ENCODE measurements at places on chromosomes 2 and 18.

DNA sequence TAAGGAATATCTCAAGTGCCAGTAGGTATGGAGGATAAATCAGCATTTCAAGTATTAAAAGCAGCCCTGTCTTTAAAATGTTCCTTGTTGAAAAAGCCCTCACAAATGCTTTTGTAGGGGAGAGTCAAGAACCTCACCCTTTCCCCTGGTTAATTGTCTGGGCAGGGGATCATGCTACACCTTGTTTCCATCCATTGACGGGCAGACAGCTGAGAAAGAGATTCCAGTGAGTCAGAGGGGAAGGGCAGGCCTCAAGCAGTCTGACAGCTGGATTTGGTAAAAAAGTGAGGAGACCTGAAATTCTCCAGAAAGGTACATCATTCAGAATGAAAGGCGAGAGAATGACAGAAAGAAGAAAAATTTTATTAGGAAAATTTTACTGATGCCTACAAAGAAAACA lies 203.2 kb upstream of the CYP26B1 start:
- no peak for DNase-seq

DNA sequence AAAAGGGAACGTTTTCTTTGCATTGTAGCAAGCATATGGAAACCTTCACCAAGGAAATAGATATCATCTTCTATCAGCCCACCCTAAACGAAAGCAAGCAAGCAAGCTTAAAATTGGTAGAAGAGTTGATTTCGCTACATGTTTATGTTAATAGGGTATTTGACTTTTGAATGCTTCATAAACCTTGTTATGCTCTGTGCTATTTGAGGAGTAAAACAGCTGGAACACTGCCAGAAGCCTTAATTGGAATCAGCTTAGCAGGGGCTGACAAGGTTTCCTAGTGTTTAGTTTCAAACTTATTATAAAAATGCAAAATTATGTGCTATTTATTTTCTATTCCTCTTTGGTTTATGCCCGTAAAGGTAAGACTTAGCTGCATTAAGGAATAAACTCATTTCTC lies 70.6 kb upstream of the LINC00305 start:
- no peak for DNase-seq

DNA sequence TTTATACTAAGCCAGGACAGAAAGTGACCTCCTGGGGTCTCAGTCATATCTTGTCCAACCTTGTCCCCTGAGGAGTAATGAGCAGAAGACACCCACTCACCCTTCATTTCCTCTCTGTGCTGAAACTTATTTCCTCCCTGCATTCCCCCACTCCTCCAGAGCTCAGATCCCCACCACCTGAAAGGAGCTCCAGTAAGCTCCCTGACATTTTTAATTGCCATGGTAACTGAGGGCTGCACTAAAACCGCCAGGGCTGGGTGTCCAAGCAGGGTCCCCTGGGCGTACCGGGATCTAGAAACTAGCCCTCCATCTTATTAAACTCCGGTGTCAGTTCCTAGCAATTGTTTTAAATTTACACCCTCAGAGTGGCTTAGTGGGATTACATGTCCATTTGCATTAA lies 393.3 kb upstream of the HNRNPA3 start:
- DNase-seq: no peak

DNA sequence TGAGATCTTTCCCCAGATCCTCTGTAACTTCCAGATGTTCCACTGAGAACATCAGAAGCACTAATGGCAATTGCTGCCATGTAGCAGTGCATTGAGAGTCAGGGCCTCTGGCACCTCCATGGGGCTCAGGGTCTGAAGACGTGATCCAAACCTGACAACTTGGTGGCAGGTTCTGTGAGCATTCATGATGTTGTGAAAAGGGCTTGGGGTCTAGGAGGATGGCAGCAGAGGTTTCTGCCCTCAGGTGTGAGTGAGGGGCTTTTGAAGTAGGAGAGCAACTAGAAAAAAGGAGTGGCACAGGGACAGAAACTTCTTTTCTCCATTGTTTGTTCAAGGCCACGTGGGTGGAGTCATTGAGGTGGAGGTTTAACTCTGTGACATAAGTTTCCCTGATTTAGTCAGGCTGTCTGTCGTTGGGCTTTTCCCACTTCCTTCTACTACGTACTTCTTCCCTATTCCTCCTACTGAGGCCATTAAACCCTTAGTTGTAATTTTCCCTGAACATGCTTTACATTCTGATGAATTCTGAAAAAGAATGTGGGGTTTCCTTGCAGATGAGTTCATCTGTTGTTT lies 13.1 kb downstream of the CFLAR start:
- DNase-seq: no peak

DNA sequence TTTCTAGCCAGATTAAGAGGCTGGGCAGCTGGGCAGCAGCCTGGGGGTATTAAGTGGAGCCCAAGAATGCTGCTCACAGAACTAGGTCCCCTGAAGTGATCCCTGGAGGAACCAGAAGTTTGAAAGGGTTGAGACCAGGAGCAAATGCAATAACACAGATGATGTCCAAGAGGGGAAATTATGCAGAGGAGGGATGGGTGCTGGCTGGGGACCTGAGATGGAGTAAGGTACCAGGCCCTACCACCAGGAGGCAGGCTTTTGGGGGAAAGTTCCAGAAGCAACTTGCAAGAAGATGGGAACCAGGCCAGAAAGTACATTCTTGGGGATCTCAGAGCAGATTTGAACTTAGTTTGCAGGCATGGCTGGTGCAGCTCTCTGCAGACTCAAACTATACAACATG lies 175.1 kb downstream of the NCK2 start:
- no peak for DNase-seq

DNA sequence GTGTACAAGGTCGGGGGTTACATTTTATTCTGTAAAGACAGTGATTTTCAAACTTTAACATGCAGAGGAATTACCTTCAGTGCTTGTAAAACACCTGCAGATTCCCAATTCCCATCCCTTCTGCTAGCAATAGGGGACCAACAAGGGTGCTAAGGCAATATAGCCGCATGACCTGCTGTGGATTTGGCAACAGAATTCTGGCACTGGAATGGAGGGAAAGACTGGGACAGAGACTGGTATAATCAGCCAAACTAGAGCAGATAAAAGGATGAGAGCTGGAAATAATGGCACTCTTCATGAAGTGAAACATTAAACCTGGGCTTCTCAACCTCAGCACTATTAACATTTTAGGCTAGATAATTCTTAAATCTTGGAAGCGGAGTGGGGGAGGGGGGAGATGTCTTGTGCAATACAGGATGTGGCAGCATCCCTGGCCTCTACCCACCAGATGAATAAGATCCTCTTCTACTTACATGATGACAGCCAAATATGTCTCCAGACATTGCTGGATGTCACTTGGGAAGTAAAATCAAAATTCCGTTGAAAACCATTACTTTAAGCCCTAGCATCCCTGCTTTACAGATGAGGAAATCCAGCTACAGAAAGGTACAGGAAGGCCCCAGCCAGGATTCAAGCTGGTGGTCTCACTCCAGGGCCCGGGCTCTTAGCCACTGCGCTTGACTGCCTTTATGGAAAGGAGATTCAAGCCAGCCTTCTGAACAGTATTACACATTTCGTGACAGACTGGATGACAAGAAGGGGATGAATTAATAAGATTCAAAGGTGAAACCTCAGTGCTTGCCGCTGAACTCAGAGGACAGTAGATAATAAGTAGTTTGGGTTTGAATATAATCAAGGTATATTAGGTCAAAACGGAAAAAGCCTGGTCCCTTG lies 1.7 kb downstream of the EVA1A start:
- no peak for DNase-seq

DNA sequence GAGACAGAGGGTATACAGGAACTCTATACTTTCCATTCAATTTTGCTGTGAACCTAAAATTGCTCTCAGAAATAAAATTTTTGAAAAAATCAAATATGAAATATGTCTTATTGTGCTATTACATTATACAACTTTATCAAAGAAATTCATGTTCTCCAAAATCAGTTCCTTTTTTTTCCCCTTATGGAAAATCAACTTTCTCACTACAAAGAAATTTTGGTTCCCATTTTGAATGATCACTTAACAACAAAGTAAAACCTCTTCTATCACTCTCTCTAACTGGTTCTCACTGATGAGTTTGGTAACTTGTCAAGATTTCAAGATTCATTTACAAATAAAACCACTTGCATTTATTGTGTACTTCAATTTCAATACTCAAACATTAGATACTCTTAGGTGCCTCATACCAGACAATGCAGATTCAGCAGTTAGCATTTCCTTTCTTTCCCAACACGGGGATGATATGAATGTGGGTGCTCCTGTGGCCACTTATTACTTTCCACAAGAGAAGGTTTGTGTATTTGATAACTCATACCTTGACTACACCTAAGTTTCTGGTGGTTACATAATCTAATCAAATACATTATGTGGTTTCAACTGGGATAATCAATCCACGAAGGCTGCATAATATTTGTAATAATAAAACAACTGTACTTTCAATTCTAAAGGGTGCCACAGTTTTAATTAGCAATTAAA lies 6.4 kb downstream of the PSME4 start:
- DNase-seq: no peak

DNA sequence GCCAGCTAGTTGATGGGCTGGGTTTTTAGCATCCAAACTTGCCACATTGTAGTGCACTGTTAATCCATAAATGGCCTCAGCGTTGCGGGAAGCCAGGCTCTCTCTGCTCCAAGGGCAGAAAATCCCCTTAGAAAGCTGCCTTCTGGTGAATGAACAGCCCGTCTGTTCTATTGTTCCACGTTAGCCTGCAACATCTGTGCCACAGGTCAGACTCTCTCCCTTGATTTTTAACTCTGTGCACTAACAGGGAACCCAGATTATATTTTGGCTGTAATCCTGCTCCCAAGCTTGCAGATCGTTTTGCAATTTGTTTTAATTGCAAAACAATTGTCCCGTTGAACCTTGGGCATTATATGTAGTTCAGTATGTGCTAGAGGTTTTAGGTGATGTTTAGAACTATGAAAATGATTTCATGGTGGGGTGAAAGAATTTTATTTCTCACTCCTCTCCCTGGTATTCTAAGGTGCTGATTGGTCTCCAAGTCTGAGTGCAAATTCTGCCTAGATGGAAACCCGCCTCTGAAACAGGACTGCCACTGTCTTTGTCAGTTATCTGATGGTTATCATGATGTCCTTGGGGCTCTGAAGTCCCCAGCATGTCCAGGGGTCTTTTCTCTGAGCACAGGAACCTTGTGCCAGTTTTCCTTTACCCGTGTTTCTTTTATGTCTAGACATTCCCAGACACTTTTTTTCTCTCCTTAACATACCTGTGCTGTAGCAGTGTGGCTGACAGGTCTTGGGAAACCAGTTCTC lies 106.6 kb downstream of the MAP4K4 start:
- DNase-seq: no peak

DNA sequence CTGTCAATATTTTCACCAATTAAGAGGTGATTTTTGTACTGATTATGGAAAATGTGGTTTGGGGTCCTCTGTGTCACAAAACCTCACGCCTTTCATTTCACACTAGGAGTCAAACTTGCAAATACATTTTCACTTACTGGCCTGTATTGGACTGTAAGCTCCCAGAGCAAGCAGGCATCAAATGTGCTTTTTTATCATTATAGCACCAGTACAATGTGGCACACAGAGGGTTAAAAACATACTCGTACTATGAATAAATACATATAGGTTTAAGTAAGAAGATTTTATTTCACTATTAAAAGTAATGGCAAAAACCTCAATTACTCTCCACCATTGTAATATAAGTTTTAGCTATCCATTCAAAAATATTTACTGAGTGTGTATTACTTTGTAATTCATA lies 56.7 kb downstream of the ABCB11 start:
- DNase-seq: no peak

GRCh38 chr18:34786162-34786741 lies 76.2 kb downstream of the DTNA start:
- no peak for DNase-seq

DNA sequence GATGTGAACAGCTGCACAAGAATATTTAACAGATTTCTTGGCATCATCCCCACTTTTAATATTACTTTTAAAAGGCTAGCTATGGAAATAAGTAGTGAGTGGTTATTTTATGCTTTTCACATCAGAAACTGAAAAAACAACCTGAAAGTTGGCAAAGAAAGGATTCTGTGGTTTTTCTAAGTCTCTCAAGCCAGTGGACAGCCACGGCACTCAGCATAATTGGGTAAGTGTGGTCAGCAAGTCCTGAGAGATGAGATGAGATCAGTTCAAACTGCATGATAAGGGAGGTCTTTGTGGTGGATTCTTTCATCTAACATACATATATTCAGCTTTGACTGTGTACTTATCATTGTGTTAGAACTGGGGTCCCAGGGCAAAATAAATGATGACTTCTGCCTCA lies 105.2 kb downstream of the LYPD6B start:
- DNase-seq: no peak

DNA sequence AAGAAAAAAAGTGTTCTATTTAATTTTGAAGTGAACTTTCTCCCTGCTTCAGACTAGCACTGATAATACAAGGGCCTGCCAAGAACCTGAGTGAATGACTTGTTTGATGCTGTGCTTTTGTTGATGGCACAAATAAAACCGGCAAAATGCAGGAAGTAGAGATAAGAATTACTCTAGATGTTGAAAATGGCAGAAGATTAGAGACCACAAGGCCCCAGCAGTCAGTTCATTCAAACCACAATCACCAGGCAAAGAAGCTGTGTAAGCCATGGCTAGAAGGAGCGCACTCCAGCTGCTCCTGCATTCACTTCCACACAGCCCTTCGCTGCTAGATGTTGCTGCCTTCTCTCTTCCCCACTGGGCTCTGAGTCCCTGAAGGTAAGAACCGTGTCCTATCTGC lies 297.1 kb downstream of the AGPS start:
- no peak for DNase-seq

DNA sequence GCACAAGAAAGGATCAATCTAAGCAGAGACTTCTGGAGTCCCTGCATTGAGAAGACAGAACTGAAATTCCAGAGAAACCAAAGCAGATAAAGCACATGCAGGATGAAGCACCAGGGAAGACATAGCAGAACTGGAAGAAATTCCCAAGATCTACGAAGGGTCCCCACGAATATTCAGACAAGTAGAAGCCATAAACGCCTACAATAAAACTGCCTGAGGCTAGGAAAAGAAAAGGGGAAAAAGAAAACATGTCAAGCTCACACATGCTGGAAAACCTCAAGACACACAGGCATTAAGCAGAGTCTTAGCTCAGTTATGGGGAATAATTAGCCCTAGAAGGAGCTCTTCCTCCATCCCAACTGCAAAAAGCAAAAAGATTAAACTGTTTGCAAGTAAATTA lies 171.2 kb downstream of the NBAS start:
- DNase-seq: no peak
